ENCODE measurements at places on chromosomes 4 and X. TPM values are rescaled to one million over a fixed set of nuclear protein-coding genes. Genes with fewer than 3 reads are reported as not detected.

The ANKRD50 gene
- 0.35 TPM for polyA plus RNA-seq

The APLN gene
- not detected for polyA plus RNA-seq

DNA sequence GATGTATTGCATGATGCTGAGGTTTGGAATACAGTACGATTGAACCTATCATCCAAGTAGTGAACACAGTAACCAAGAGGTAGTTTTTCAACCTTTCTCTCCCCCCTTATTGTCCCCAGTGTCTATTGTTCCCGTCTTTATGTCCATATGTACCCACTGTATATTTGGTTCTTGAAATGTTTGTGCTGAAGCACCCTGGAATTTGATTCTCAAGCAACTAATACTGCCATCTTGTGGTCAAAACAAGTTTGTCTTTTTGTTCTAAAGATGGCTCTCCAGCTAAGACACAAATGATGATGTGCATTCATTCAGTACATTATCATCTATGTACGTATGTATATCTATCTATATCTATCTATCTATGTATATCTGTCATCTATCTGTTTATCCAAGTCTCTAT lies 33.5 kb upstream of the DCX start:
- no peaks in the 10 kb centered on the region for H3K4me1 ChIP-seq
- no peaks in the 10 kb centered on the region for H3K36me3 ChIP-seq

DNA sequence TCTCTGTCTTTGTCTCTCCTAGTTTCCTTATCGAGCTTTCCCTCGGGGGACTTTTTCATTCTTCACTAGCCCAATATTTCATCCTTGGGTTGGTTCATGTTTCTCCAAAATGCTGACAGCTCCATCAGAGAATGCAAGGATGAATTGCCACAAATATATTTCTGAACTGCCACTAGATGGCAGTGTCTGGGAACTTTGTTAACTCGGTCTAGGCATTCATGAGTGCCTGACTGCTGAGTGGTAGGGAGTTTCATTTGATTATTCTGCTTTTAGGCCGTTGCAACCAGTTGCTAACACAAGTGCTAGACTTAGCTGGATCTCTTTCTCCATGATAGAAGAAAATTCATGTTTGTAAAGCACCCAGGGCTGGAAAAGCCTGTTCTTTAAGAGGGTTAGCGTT lies 73.5 kb upstream of the RAP2C start:
- H3K36me3 ChIP-seq: no peaks in the 10 kb centered on the region
- H3K4me1 ChIP-seq: no peaks in the 10 kb centered on the region
- peak; percentile 27 for DNase-seq
- no peak overlapping the region for H3K27ac ChIP-seq
- H3K4me3 ChIP-seq: no peak overlapping the region

DNA sequence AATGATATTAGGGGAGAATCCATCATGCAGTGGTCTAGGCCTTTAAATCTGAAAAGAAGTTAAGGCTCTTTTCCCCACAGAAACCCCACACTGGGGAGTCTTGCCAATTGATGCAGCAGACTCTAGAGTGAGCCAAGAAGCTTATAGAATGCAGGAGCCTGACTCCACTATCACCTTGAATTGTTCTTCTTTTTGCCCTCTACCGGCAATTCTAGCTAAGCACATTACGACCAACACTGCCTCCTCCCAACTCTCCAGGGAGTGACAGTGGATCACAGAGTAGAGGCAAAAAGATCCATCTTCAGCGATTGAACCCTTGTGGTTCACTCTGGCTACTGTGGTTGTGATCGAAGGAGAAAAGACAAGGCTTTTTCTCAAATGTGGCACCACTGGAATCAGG lies 331.5 kb downstream of the NKX6-1 start:
- H3K36me3 ChIP-seq: no peaks in the 10 kb centered on the region
- no peak overlapping the region for H3K4me3 ChIP-seq
- H3K27ac ChIP-seq: no peak overlapping the region
- no peaks in the 10 kb centered on the region for H3K27me3 ChIP-seq

GRCh38 chr4:153509724-153510123 lies 43.6 kb downstream of the TMEM131L start:
- DNase-seq: no peak
- peaks cover 23% of the 10 kb centered on the region for H3K36me3 ChIP-seq
- H3K4me1 ChIP-seq: peaks cover 57% of the 10 kb centered on the region
- H3K27ac ChIP-seq: peak overlapping the region; percentile 71
- no peak overlapping the region for H3K4me3 ChIP-seq
